ENCODE measurements at places on chromosomes 4 and X.

- H3K27me3 ChIP-seq, result 0 out of 2 replicates have a peak, but pooled peaks cover 5% of the 10 kb centered on the region
- H3K27ac ChIP-seq, result no peak overlapping the region
- H3K36me3 ChIP-seq, result no peaks in the 10 kb centered on the region
- no peak overlapping the region for H3K4me3 ChIP-seq
- peaks cover 12% of the 10 kb centered on the region for H3K4me1 ChIP-seq
Observed at GRCh38 chr4:1011666-1012033, 224 bp downstream of the FGFRL1 start.

GRCh38 chr4:147118528-147118927, 172.9 kb upstream of the TTC29 start:
- no peaks in the 10 kb centered on the region for H3K27me3 ChIP-seq
- no peaks in the 10 kb centered on the region for H3K4me1 ChIP-seq
- no peak for DNase-seq
- H3K4me3 ChIP-seq, result no peak overlapping the region
- H3K36me3 ChIP-seq, result no peaks in the 10 kb centered on the region
- H3K27ac ChIP-seq, result no peak overlapping the region

DNA sequence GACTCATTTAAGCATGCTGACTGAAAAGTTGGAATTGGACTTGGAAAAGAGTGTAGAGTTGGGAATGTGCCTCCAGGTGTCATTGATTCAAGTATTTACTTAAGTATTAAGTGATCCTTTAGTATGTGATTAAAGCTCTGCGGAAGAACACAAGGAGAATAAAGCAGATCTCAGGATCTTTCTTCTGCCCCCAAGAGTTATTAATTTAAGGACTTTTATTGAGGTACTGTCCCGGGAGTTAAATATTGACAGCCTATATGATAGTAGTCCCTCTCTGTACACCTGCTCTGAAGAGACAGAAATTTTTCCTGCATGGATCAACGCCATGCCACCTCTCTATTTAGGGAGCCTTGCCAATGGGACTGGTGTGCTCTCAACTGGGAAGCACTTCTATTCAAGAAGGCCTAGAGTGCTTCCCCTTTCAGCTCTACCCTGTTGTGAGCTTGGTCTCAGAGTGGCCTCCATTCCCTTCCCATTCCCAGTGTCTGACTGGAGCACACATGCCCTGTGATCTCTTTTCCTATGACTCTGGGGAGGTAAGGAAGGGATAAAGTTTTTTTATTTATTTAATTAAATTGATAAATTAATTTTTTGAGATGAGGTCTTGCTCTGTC, 75.9 kb downstream of the SHISA3 start:
- H3K36me3 ChIP-seq, result no peaks in the 10 kb centered on the region
- H3K4me1 ChIP-seq, result no peaks in the 10 kb centered on the region
- H3K27ac ChIP-seq, result no peak overlapping the region
- DNase-seq, result no peak
- no peaks in the 10 kb centered on the region for H3K27me3 ChIP-seq

- H3K27ac ChIP-seq, result no peak overlapping the region
- H3K36me3 ChIP-seq, result no peaks in the 10 kb centered on the region
- peak; percentile 53 for DNase-seq
- peak overlapping the region; percentile 40 for H3K4me3 ChIP-seq
Observed at GRCh38 chr4:173367285-173367684, 3.5 kb upstream of the SAP30 start.

- H3K4me1 ChIP-seq, result no peaks in the 10 kb centered on the region
- no peak overlapping the region for H3K4me3 ChIP-seq
- H3K27ac ChIP-seq, result no peak overlapping the region
- DNase-seq, result no peak
Observed at GRCh38 chrX:8969378-8969777, 64.5 kb downstream of the FAM9B start.

GRCh38 chr4:57369446-57369845, 259.3 kb upstream of the IGFBP7 start:
- no peak overlapping the region for H3K4me3 ChIP-seq
- H3K36me3 ChIP-seq, result no peaks in the 10 kb centered on the region
